GM23338 (cell line): ENCODE measurements at places on chromosomes 6 and 20. TPM values are rescaled to one million over a fixed set of nuclear protein-coding genes. Genes with fewer than 3 reads are reported as not detected.

Gene APOM
- 1.2 and 4.2 TPM in 2 replicates for total RNA-seq

Gene C6orf136
- total RNA-seq: 4.7 and 12.5 TPM in 2 replicates

Gene DUSP15
- 2.8 and 5.9 TPM in 2 replicates for total RNA-seq

Gene SIRPB2
- not detected in 2 replicates for total RNA-seq

DNA sequence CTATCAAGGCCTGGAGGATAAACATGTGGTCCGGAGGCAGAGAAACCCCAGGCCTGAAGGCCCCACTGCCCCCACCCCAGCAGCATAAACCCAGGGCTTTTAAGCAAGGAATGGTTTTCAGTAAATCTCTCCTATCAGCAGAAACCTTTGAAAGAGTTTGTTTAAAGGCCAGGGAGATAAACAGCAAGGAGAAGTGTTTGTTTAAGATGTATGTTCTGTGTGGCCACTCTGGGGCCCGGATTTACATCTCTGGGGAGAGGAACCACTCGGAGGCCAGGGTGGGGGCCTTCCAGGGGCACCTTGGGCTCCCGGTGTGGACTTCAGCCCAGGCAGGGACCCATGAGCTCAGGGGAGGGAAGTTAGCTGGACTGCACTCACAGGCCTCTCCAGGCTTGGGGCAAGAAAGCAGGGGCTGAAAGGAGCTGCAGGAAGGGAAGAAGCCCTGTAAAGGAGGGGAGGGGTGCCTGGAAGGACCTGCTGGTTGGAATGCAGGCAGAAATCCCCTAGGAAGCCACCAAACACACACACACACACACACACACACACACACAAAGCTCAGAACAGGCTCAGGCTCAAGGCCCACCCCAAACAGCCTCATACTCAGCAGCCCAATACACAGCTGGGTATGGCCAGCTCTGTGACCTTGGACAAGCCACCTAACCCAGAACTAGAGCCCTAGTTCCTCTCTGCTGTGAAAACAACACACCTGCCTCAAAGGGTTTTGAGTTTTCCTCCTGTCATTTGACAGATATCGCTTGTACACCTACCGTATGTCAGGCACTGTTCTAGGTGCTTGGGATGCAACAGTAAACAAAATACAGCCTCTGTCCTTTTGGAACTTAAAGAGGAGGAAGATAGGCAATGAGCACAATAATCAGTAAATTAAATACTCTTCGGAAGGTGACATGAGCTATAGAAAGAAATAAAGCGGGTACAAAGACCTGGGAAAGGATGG lies 26.2 kb upstream of the FOXP4 start:
- DNase-seq: peak; percentile 27
- H3K27me3 ChIP-seq: peaks cover 9% of the 10 kb centered on the region
- H3K27ac ChIP-seq: no peak overlapping the region
- H3K4me1 ChIP-seq: peaks cover 15% of the 10 kb centered on the region

DNA sequence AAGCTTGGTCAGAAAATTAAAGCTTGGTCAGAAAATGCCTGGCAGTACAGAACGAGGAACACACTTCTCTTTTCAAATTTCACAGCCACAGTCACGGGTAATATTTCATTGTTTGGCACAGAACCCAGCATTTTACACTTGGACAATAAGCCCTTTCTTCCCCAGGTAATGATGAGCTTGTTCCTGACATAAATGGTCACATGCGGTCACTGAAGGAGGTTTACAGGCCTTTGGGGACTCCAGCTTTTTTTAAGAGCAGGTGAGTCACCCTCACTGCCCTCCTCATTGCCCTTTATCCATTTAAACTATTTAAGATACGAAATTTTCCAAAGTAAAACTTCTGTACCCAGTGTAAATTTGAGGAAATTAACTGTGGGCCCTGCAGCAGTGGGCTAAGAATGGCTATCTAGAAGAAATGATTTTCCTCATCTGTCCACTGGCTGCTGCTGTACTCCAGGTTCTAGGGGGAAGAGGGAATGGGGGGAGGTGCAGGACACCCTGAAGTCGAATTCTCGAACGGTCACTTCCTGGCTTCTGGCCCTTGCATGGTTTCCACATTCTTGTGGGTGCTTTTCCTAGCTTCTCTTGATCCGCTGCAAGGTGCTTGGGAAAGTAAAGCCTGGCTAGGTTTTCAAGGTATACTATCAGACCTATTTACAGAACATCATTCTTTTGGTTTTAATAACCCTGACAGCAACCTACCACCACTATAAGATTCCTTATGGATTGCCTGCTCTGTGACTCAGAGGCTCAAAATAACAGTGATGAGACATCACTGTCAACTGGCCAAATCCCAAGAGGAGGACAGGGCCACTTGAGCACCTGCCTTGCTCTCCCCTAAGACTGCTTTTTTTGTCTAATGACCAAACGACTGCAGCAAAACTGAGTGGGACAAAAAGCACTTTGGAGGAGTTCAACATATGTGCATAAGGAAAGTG lies 75.8 kb downstream of the PREP start:
- no peak overlapping the region for H3K4me3 ChIP-seq
- H3K27ac ChIP-seq: no peak overlapping the region
- H3K36me3 ChIP-seq: peaks cover 23% of the 10 kb centered on the region
- no peaks in the 10 kb centered on the region for H3K27me3 ChIP-seq

DNA sequence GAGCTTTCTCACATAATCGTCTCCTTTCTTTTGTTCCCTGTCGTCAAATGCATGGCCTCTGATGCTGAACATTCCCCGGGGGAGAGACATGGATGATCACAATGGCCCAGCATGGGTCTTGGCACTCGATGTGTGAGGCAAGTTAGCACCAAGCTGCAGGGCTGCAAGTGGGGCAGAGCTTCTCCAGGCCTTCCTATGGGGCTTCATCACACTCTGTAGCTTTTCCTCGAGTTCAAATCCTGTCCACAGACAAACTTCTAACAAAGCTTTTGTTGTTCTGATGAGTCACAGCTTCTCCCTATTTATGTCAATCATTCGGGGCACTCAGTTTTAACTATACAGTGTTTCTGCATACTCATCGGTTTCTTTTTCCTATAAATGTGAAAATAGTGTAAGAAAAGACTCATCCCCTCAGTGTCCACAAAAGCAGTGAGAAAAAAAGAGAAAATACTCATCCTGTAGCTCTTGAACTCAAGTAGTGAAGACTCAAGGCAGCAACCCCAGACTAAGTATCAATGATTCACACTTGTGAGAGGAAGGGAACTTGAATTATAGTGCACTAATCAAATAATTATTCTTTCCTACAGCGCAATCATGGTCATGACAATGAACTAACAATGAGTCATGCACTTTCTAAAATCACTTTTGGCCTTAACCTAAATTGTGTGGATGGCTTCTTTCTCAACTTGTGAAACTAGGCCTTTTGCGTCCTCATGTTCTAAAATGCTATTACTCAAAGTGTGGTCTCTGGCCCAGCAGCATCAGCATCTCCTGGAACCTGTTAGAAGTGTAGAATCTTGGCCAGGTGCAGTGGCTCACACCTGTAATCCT lies 68.4 kb upstream of the NOX3 start:
- no peak overlapping the region for H3K4me3 ChIP-seq
- no peak overlapping the region for H3K27ac ChIP-seq
- H3K27me3 ChIP-seq: no peaks in the 10 kb centered on the region

- H3K27ac ChIP-seq: no peak overlapping the region
- peaks cover 19% of the 10 kb centered on the region for H3K4me1 ChIP-seq
- no peak for DNase-seq
Observed at GRCh38 chr20:4060064-4060795, 44.9 kb upstream of the RNF24 start.

DNA sequence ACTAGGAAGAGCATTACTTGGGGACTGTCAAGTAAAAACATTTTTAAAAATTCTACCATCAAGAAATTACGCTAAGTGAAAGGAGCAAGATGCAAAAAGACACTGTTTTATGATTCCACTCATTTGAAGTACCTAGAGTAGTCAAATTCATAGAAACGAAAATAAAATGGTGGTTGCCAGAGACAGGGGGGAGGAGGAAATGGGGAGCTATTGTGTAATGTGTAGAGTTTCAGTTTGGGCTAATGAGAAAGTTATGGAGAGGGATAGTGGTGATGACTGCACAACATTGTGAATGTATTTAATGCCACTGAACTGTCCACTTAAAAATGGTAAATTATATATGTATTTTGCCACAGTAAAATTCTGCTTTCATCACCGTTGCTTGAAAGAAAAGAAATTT lies 83.8 kb downstream of the UST start:
- no peak overlapping the region for H3K27ac ChIP-seq
- H3K27me3 ChIP-seq: no peaks in the 10 kb centered on the region
- no peaks in the 10 kb centered on the region for H3K36me3 ChIP-seq
- no peak overlapping the region for H3K4me3 ChIP-seq

GRCh38 chr6:40705354-40705753 lies 118.2 kb upstream of the LRFN2 start:
- no peaks in the 10 kb centered on the region for H3K27me3 ChIP-seq
- no peaks in the 10 kb centered on the region for H3K36me3 ChIP-seq
- H3K4me1 ChIP-seq: peaks cover 12% of the 10 kb centered on the region

DNA sequence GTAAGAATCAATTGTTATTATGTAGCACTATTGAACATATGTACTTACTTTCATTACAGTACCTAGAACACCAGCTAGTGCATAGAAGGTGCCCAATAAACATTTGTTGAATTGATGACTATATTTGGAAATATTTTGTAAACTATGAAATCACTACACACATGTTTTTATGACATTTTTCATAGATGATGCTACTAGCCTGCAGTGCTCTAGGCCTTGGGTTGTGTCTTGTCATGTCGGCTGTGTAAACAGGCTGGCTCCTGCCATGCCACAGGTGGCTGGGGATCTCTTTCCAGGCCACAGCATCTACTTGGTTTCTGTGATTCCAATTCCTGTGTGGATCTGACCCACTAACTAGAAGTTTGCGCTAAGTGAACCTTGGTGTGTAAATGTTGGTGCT lies 43.3 kb upstream of the EDN1 start:
- H3K4me3 ChIP-seq: no peak overlapping the region
- H3K36me3 ChIP-seq: no peaks in the 10 kb centered on the region

- DNase-seq: no peak
- no peaks in the 10 kb centered on the region for H3K36me3 ChIP-seq
- H3K27me3 ChIP-seq: no peaks in the 10 kb centered on the region
- H3K27ac ChIP-seq: no peak overlapping the region
- 0 out of 2 replicates have a peak, but pooled peaks cover 3% of the 10 kb centered on the region for H3K4me1 ChIP-seq
- H3K4me3 ChIP-seq: no peak overlapping the region
Observed at GRCh38 chr6:72421387-72421786, 200.5 kb upstream of the KCNQ5 start.

DNA sequence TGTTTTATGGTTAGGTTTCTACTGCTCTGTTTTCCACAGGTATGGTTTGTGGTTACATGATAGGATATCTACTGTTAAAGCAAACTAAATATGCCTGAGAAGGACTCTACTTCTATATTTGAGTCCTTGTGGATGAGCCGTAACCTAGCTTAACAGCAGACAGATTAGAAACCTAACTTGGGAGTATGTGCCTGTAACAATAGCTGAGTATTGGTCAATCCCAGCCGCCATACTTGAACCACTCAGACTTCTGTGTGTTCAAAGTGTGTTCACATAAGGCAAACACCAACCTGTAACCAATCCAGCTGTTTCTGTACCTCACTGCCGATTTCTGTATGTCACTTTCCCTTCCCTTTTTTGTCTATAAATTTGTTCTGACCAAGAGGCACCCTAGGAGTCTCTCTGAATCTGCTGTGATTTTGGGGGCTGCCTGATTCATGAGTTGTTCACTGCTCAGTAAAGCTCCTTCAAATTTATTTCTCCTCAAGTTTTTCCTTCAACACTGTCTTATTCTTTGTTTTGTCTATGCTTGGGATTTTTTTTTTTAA lies 37.1 kb downstream of the PHF3 start:
- peaks cover 46% of the 10 kb centered on the region for H3K4me1 ChIP-seq
- H3K4me3 ChIP-seq: no peak overlapping the region
- no peaks in the 10 kb centered on the region for H3K27me3 ChIP-seq
- H3K36me3 ChIP-seq: no peaks in the 10 kb centered on the region
- H3K27ac ChIP-seq: peak overlapping the region; percentile 41

DNA sequence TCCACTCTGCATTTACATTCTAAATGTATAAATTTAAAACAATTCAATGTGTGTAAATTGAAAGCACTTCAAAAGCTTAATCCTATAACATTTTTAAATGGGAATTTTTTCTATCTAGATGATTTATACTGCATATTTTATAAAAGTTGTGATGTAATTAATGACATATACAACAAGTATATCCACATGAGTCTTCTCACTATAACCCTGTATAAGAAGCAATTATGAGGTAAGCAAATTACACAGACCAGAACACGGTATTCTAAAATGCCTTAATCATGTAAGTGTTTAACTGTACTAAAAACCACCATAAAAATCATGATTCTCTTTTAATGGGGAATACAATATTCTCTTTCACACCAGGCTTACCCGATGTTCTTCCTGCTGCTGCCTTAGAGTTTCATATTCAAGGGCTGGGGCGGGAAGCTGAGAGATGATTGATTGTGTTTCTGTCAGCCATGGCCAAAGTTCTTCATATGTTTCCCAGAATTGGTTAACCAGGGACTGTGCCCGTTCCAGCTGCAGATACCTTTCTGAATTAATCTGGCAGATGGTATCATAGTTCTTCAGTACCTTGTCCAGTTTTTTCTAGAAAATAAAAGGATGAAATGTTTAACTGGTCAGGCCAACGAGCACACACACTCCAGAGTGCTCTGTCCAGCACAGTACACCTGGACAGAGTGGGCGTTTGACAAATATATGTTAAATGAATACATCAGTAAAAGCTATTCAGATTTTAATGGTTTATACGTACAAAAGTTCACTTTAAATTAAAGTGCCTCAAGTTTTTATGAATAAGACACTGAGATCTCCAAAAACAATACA lies 127.4 kb downstream of the DST start:
- DNase-seq: no peak
- no peaks in the 10 kb centered on the region for H3K27me3 ChIP-seq
- H3K4me1 ChIP-seq: no peaks in the 10 kb centered on the region
- H3K27ac ChIP-seq: no peak overlapping the region

DNA sequence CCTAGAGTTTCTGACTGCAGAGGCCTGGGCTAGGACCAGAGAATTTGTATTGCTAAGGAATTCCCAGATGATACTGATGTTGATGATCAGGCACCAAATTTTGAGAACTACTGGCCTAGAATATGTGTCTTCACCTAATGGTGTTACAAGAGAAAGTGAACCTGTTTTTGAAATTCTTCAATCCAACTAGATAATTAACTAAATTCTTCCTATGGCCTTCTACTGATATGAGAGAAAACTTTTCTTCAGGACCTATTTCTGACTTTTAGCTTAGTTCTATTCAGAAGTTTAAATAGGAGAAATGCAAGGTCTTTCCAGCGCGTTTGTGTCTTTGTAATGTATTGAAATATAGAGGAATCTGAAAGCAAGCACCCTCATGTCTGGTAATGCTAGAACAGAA lies 7.3 kb downstream of the NKAIN2 start:
- DNase-seq: no peak
- no peak overlapping the region for H3K27ac ChIP-seq
- H3K4me3 ChIP-seq: no peak overlapping the region
- peaks cover 9% of the 10 kb centered on the region for H3K27me3 ChIP-seq
- no peaks in the 10 kb centered on the region for H3K36me3 ChIP-seq

- H3K27me3 ChIP-seq: no peaks in the 10 kb centered on the region
- H3K27ac ChIP-seq: no peak overlapping the region
- no peak overlapping the region for H3K4me3 ChIP-seq
- no peak for DNase-seq
- no peaks in the 10 kb centered on the region for H3K4me1 ChIP-seq
Observed at GRCh38 chr20:8689337-8689736, 379.6 kb upstream of the PLCB4 start.
